ENCODE measurements at places on chromosomes 3 and 15.

GRCh38 chr3:107208100-107208499, 169.1 kb upstream of the CCDC54 start:
- peak; percentile 98 for DNase-seq

GRCh38 chr15:82066455-82066854, 20.6 kb upstream of the MEX3B start:
- DNase-seq, result no peak

DNA sequence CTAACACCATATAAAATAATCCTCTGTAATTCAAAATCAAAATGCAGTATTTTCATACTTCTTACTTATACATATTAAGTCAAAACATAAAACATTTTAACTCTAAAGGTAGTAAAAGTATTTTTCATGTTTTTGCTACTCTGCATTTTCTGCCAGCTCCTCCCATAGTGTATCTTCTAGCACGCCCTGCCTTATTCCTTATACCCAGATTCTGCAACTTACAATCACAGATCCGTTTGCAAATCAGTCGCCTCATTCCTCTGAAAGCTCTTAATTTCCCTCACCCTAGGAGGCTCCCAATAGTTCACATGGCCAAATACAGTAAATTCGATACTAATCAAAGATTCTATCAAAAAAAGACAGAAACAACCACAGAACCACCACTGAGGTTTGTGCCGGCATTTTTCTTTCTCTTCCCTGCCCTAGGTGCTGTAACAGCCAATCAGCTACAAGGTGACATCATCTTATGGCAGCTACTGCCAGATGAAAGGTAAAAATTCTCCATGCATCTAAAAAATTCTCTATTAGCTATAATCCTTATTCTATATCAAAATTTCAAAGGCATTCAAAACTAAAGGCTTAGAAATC, 72.9 kb downstream of the CLASP2 start:
- peak; percentile 40 for DNase-seq

GRCh38 chr15:40248006-40248783, 9.3 kb downstream of the PAK6 start:
- DNase-seq, result no peak

- DNase-seq, result no peak
Measured at GRCh38 chr3:18609187-18609586, 184.0 kb upstream of the SATB1 start.

GRCh38 chr15:91165850-91166249, 65.8 kb downstream of the SV2B start:
- no peak for DNase-seq

GRCh38 chr3:294096-294495, 97.5 kb downstream of the CHL1 start:
- no peak for DNase-seq

DNA sequence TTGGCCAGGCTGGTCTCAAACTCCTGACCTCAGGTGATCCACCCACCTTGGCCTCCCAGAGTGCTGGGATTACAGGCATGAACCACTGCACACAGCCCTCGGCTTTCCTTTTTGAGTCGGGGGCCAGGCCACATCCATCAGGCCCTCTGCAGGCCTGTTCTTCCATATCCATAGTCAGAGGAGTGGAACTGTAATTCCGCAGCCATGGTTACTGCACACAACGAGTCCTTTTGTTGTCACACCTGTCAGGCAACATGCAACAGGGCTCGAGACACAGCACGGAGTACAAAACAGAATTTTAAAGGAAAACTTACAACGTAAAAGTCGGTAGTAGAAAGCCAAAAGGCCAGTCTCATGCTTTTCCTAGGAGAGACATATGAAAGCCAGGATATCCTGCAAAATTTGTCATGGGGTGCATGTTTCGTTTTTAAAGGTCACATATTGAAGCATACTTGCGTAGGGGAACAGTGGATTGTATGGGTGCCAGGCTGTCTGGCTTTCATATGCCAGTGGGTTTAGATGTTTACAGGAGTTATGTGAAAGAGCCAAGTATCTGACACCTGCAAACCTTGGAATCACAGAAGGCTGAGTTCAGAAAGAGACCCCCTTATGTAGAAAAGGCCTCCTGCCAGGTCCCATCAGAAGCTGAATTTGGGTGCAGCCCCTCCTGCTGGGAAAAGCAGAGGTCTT, 63.2 kb upstream of the LPP start:
- no peak for DNase-seq

- DNase-seq, result no peak
Measured at GRCh38 chr3:34920806-34921205, 718.5 kb upstream of the ARPP21 start.

DNA sequence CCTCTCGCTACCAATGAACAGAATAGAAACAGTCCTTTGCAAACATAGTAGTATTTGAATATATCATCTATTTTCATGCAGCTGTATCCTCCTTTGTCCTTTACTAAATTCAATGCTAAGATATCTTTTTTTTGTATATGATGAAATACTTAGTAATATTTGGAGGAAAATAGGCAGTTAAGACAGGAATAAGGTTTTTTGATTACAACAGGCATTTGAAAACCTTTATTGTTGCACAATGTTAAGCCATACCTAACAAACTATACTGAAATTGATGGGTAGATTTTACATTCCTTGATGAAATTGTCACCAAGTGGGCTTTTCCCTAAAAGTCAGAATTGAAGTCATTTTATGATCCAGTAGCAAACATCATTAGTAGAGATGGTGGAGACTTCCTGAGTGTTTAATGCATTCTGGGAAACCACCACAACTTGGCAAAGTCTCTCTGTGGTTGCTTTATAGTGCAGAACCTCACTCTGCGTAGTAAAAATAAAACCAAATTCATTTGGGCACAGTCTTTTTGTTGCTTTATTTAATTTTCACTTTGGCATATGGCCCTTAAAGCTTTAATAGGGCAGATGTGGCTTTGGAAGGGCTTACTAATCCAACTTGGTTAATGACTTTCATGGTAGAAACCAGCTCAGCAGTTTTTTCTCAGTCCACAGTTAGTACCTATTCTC, 216.0 kb downstream of the DIPK2A start:
- peak; percentile 78 for DNase-seq

DNA sequence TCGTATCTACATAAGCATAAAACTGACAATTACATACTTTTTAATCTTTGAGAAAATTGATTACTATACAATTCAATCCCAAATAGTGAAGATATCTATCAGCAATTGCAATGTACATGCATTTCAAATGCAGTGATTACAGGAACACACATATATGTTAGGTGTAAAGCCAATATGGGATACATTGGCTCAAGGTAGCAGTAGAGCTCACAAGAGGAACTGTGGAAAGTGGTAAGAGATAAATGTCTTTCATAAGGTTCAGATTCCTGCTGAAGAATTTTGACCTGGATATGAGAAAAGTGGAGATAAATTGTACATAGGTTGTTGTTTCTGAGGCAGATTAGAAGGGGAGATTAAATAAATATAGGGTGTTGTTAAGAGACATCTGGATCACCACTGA, 1280.5 kb downstream of the OTOL1 start:
- DNase-seq, result no peak

- DNase-seq, result no peak
Measured at GRCh38 chr3:138940446-138940845, 6.5 kb downstream of the FOXL2 start.

GRCh38 chr15:80099241-80099640, 39.8 kb downstream of the ZFAND6 start:
- no peak for DNase-seq

DNA sequence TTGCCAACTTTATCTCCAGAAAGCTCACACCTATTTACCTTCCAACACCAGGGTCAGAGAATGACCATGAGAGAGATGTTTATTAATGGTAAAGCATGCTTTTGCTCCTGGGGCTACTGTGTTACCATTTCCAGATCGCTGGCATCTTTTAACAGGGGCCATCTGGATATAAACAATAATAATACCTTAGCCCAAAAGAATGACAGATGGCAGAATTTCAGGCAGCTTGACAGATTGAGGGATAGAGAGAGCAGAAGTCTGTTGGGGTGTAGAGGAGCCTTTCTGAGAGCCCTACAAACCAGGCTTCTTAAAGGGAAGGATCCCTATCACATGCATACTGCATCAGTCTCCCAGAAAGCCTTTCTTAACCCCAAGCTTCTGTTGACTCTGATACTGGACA, 17.7 kb downstream of the RBP1 start:
- no peak for DNase-seq

GRCh38 chr3:192496905-192497587, 230.3 kb downstream of the FGF12 start:
- DNase-seq, result no peak

GRCh38 chr3:166052440-166052839, 215.2 kb upstream of the BCHE start:
- DNase-seq, result no peak

GRCh38 chr3:138186221-138186620, 880 bp upstream of the ARMC8 start:
- peak; percentile 50 for DNase-seq

DNA sequence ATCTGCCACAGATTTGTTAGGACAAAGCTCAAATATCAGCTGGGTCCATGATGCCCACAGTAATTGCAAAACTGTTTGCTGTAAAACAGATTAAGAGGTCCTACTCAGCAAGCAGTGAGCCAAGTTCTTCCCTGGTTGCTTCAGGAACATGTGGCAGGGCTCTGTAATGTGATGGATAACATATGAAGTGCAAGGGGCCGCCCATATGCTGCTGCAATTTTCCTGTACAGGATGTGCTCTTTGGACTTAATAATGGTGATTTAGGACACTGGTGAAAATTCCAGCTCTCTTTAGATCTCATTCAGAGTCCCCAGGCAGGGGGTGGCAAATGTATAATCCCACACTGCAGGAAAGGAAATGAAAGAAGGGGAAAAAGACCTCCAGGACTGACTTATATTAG, 289.4 kb downstream of the LSAMP start:
- DNase-seq, result peak; percentile 90

GRCh38 chr15:87716422-87716821, 540.1 kb downstream of the NTRK3 start:
- no peak for DNase-seq

DNA sequence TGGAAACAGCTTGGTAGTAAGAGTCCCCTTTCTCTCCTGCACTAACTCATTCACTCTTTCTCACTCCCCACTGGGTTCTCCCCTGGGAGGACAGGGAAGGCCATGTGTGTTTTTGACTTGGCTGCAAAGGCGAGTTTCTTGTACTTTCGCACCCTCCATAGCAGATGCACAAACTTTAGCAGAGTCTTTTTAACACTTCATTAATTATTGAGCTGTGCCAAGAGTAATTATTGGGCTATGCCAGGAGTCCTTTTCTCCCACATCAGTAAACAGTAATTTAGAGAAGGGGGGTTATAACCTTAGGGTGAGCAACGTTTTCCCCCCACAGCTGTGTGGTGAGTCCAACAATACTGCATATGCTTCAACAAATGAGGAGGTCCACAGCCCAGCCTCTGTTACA, 224.4 kb upstream of the ATP11B start:
- DNase-seq, result no peak

DNA sequence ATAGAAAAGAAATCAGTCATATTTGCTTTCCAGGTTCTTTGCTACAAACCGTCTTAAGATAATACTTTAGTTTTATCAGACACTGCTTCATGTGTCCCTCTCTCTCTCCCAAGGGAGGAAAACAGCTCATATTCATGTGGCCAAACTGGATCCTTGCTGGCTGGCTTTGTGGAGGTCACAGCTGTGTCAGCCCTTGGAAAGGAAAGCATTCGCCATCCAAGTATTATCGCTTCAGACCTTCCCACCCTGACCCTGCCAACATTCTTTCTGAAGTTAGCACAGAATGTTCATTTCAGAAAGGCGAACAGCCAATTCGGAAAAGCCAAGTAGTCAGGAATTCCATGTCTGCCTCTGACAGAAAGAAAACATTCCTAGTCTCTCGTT, 213.6 kb downstream of the FEZF2 start:
- peak; percentile 87 for DNase-seq

- DNase-seq, result no peak
Measured at GRCh38 chr3:183393625-183394024, 34.8 kb downstream of the MCF2L2 start.

GRCh38 chr3:48142316-48142870, 45.8 kb downstream of the CDC25A start:
- no peak for DNase-seq

DNA sequence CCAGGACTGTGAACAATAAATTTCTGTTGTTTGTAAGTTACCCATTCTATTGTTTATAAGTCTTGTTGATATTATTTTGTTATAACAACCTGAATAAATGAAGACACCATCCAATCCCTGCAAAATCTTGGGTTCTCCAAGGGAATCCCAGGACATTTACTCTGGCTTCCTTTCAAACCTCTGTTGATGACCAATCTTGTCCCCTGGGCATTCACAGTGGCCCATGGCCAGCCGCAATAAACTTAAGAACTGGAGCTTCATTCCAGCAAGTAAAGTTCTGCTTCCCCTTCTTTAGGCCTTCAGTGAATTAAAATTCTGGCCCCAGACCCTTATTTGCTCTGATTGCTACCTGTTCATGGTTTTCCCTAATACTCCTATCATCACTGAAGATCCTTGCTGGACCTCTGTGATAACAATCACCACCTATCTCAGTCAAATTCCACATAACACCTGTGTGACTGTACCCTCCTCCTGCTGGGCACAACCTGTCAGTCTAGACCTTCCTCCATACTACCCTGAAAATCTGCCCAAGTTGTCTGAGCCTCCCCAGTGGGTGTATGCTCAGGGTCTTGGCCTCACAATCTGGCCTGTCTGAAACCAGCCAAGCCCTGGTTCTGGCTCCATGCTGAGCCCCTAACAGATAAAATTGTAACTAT, 153.1 kb downstream of the SEMA6D start:
- no peak for DNase-seq

- no peak for DNase-seq
Measured at GRCh38 chr3:119219069-119219468, 21.6 kb downstream of the B4GALT4 start.

DNA sequence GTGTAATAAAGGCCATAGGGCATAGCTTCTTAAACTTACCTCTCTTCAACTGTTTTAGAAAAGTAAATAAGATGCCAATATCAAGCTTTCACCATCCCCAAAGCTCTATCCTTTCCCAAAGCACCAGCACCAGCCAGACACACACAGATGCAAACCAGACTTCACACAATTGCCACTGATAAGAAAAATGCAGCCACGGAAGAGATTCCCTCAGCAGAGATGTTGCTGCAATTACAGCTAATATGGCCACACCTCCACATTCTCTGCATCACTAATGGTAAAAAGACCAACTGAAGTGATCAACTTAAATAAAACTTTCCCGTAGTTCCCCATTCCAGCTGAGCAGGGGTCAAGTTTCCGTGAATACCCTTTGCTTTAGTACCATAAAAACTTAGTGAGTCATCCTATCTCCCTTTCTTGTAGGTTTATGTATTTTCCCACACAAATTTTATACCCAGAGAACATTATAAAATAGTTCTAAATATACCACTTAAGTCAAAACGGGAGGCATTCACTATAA, 64.4 kb downstream of the SLC9A9 start:
- DNase-seq, result peak; percentile 10

DNA sequence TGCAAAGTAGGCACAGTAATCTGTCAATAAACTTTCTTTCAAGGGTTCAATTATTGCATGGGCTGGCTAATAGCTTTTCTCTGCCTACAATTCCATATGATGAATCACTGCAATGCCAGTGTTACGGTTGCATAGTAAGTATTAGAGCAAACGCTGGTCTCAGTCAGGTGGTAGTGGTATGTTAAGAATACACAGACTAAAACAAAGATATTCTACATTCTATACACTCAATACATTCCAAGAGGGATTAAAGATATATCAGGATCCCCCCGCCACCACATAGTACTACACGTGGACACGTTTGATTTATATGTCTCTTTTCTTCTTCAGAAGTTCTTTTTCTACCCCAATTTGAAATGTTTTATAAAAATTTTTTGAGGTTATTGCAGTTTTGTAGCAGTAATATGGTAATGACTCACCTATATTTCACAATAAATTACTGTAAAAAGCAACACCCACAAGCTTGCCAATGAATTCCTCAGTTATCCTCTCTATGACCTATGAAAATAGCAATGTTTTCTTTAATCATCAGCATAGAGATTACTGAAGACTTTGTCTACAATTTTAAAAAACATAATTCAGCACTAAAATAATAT, 68.2 kb downstream of the CD200R1L start:
- DNase-seq, result peak; percentile 92
